ENCODE measurements at places on chromosomes 2 and 18.

- DNase-seq = no peak
These were observed 197.3 kb downstream of the PTPRM start for GRCh38 chr18:7764405-7764804.

DNA sequence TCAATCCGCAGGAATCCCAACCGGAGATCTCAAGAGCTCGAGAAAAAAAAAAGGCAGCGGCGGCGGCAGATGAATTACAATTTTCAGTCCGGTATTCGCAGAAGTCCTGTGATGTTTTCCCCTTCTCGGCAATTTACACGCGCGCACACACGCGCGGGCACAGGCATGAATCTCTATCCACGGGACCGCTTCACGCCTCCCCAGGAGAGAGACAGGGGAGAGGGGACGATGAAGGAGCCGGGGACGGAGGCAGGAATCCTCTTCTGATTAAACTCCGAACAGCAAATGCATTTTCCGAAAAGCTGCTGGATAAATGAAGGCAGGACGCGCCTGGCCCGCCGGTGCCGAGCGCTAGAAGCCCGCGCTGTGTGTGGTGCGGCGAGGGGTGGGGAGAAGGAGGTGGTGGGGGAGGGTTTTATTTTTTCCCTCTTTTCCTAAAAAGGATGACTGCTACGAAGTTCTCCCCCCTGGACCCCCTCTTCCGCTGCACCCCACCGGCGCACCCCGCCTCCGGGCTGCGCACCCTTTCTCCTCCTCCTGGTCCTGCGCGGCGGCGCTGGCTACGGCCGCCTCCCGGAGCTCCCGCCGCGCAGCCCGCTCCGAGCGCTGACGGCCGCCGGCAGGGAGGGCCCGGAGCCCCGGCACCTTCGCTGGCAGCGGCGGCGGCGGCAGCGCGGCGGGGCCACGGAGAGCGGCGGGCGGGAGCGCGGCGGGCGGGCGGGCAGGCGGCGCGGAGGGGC lies at the start of gene BCL2:
Gene BCL2 (minus strand): TSS at position 387 of the 740 bp plus-strand sequence.
- DNase-seq = peak; percentile 59

DNA sequence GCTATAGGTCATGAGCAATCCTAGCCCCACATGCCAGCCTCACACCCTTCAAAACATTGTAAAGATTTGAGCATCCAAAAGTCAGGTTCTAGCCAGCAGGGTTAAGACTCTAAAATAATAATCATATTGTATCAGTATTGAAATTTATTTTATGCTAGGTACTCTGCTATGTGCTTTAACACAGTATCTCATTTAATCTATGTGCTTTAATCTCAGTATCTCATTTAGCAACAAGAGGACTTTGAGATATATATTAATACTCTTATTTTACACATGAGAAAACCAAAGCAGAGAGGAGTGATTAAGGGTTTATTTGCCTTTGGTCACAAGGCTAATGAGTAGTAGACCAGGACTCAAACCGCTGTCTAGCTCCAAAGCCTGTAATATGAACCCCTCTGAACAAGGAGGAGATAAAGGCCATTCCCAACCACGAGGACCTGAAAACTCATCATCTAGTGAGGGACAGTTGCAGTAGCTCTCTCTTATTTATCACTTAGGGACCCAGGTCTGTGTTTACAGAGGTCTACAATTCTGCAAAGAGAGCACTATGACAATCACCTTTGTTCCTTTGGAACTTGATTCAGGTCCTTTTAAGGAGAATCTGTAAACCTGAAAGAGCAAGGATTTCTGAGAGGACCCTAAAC lies 116.5 kb upstream of the SERTAD2 start:
- DNase-seq = no peak

DNA sequence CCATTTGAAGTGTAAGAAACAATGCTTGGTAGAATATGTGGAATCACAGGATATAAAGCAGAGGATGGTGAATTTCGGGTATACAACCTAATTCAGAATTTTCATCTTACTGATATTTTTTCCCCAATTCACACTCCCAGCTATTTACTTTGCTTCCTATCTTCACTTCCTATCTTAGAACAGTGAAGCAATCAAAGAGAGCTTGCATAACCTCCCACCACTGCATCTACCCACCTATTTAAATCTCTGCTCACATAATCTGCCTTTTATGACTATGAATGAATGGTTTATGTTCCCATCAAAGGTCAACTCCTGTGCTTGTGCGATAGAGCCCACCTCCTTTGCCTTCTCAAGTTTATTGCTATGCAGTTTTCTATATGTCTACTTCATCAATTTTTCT lies 3.3 kb downstream of the RMDN2 start:
- DNase-seq = no peak

DNA sequence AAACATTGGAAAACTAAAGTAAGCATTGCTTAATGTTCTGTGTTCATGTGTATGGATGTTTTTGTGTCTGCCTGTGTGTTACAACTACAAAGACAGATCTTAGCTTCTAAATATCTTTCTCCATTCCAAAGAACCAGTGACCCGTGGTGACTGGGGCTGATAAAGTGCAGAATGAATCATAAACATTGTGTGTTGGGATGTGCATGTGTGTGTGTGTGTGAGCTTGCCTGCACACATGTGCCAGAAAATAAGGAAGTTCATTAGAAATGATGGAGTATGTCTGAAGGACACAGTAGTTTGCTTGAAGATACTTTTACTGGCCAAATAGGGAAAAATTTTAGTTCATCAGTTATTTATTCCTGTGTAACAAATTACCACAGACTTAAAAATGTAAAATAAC lies 756.6 kb upstream of the CELF4 start:
- no peak for DNase-seq

DNA sequence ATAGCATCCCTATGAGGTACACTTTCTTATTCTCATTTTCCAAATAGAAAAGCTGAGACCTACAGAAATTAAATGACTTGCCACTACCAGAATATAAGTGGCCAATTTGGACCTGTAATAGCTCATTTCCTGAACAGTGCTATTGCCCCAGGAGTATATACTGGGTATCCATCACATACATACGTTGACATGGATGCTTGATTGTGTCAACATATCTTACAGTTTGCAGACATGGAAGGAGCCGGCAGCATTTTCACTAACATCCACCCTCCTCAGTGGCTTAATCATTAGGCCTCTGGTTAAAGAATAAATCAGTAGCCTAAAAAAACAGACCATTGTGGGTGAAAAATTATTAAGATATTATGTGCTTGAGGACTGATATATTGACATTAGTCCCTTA lies 829.3 kb downstream of the LRP1B start:
- DNase-seq = no peak

DNA sequence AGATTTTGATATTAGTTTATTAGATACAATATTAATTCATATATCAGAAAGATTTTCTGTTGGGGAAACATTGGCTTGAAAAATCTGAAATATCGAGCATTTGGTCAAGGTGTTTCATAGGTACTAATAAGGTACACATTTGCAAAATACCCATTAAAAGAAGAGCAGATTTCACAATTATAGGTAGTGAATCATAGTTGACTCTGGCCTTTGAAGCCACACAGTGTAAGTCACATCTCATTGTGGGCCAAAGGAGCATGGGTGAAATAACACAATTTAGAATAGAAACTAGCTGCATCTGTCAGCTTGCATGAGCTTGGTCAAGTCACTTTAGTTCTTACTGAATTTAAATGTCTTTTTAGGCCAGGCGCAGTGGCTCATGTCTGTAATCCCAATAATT lies 4.9 kb downstream of the KDM3A start:
- peak; percentile 9 for DNase-seq

DNA sequence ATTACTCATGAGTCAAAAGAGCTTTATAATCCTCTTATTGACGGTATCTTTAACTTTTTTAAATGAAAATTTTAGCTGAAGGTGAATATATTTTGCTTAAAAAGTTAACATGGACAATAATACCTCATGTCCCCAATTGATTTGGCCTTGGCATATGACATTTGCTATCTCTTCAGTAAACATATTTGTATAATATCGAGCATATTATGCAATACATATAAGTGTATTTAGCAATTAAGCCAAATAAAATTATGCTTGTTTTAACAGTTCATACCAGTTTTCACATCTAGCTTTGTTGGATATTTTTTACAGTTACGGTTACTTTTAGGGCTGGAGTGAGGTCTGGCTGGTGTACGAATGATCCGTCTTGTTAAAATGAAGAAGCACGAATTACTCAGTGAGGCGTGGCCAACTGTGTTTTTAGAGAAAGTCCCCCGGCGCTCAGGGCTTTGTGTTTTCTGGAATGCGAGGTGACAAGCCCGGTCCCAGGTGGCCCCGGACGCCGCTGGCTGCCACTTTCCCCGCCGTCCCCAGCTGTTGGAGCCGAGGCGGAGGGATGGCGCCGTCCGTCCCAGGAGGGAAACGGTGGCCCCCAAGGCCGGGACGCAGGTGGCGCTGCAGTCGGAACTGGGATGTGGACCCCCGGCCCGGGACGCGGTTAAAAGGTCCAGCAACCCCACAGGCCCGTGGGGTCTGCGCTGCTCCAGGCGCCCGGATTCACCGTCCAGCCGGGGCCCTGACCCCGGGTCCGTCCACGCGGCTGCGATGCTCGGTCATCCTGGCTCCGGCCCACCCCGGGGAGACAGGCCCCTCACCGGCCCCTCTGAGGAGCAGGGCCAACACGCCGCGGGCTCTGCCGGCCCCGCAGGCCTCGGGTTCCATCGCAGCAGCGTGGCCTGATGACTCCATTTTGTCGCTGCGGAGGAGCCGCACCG lies 41.3 kb downstream of the TMEM18 start:
- no peak for DNase-seq

DNA sequence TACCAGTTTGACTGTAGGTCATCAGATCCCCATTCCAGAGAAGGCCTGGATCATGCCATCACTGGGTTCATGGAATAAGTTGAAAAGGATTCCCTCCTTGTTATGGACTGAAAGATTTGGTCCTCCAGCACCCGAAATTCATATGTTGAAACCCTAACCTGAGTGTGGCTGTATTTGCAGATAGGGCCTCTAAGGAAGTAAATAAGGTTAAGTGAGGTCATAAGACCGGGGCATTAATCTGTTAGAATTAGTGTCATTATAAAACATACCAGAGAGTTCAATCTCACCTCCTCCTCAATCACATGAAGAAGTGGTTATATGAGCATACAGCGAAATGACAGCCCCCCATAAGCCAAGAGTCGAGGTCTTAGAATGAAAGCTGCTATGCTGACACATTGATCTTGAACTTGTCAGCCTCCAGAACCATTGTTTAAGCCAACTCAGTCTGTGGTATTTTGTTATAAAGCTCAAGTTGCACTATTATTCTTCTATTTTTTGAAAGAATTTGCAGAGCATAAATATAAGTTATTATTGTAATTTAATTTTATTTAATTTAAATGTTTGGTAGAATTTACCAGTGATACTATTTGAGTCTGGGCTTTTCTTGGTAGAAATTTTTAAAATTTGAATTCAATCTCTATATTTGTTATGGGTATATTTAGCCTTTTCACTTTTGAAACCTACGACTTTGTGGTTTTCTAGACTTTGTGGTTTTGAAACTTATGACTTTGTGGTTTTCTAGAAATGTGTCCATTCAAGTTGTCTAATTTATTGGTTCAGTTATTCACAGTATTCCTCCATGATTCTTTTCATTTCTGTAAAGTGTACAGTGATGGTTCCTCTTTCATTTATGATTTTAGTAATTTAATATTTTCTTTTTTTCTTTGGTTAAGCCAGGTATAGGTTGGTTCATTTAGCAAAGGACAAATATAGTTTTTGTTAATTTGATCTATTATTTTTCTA lies 1206.7 kb upstream of the CDH2 start:
- no peak for DNase-seq

- no peak for DNase-seq
These were observed 93.6 kb downstream of the DNER start for GRCh38 chr2:229620759-229621158.

DNA sequence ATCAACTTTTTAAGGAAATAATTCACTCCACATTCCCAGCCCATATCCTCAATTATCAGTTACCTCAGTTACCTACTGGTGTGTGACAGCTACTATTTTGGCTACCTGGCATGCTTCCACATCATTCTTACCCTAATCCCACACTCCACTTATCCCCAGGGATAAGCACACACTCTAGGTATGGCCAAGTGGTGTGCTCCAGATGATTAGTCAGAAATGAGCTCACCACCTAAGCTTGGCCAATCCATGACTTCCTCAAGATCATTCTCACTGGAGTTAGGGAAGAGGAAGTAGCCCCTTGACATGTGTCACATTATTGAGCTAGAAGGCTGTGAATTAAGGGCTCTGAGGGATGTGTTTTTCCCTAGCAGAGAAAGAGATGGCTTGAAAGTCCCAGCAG lies 20.9 kb upstream of the SMAD4 start:
- no peak for DNase-seq

DNA sequence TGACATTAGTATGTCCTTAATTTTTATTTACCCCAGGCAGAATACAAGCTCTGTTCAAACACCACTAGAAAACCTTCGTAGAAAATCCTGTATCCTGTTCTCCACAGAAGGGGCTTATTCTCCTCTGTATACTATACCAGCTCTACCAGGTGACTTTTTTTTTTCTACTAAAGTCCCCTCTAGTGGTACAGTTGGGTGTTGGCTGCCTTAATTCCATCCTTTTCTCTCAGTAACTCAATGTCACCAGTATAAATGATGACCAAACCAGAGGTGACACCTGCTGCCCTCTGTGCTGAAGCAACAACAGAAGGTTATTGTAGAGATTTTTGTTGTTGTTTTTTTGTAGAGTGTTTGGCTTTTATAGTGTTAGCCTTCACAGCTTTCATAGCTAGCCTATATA lies 1322.0 kb downstream of the LRP1B start:
- DNase-seq = no peak

DNA sequence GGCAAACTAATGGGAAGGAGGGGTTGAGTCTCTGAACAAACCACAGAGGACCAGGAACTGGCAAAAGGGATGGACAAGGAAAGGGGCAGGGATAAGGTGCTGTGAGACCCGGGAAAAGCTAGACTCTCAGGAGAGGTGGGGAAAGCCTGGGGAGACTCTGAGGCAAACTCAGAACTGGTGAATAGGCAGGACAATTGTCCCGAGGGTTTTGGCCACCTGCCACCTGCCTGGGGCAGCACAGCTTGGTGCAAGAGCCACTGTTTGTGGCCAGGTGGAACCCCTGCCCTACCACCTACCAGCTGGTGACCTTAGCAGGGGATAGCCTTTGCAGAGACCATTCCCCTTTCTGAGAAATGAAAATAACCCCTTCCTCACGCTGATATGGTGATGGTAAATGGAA lies 129.4 kb upstream of the ASB18 start:
- DNase-seq = no peak

DNA sequence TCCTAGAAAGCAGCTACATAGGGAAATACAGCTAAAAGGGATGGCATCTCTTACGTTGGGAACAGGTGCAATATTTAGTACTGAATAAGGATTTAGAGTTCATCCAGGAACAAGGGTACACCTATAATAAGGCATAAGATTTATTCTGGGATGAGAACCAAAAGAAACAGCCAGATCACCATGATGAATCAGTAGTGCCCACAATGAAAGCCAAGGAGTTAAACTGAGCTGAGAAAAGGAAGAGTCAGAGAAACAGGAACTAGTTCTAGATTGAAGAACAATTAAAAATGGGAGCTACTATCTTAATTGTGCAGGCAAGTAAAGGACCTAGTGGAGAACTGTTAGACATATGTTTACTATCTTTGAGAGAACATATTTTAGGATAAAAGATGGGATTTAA lies 692.3 kb downstream of the LRP1B start:
- DNase-seq = no peak
